ENCODE measurements at places on chromosomes 2 and 18. TPM values are rescaled to one million over a fixed set of nuclear protein-coding genes. Genes with fewer than 3 reads are reported as not detected.

DNA sequence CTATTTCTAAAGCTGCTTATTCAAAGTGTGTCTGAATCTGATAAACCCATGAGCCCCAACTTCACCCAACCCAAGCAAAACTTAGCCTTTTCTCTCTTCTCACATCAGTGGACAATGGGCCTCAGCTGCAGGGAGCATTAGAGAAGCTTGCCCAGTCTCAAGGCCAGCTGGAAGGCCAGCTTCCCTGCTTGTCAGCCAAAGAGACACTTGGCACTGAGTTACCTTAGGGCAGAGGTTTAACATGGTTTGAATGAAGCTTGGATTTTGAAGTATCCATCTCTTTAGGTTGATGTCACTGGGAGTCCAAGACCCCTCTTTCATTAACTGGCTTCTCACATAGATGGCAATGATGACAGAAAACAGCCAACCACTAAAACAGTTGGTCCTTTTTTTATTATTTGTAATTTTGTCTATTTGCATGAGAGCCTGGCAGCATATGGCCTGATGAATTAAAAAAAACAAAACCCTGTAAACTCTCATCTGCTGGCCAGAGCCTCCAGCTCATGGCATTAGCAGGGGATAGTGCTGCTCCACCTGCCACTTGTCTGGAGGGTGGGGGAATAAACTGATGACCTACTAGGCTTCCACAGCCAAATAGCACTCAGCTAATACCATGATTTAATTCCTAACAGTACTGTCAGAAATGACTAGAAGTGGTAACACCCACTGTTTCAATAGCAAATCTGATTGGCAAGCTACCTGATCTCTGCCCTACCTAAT lies 137.0 kb downstream of the UBE2E3 start:
- no peaks in the 10 kb centered on the region for H3K36me3 ChIP-seq
- H3K27ac ChIP-seq, result no peak overlapping the region
- peaks cover 19% of the 10 kb centered on the region for H3K4me1 ChIP-seq

- no peaks in the 10 kb centered on the region for H3K4me1 ChIP-seq
- H3K27ac ChIP-seq, result no peak overlapping the region
- DNase-seq, result no peak
- H3K27me3 ChIP-seq, result no peaks in the 10 kb centered on the region
These were observed 30.6 kb downstream of the SPTBN1 start for GRCh38 chr2:54486766-54487165.

DNA sequence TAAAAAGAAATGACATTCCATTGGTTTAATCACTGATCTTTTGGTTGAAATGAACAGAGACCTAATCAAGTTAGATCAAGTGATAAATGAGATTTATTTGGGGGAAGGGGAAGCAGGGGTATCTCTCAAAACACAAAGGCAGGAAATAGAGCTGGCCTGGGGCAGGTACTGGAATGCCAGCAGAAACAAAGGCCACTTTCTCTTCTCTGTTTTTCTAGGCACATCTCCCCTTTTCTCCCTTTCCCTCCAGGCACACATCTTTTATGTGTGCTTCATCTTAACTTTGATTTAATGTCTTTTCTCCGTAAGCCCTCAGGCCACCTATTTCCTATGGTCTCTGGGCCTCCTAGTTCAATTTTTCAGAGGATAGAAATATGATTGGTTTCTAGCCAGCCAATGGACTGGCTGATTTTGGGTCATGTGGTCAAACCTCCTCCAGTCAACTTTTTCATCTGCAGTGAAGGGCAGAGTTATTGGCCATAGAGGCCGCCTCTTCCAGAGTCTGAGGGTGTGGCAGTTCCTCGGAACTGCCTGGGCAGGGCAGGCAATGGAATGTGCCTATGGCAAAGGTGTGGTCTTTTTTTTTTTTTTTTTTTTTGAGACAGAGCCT lies 58.9 kb upstream of the FAM136A start:
- H3K27me3 ChIP-seq, result peaks cover 4% of the 10 kb centered on the region
- no peak overlapping the region for H3K27ac ChIP-seq
- no peak for DNase-seq
- no peak overlapping the region for H3K4me3 ChIP-seq

- H3K27ac ChIP-seq, result no peak overlapping the region
- no peaks in the 10 kb centered on the region for H3K36me3 ChIP-seq
- H3K4me3 ChIP-seq, result no peak overlapping the region
- no peak for DNase-seq
- H3K4me1 ChIP-seq, result no peaks in the 10 kb centered on the region
- no peaks in the 10 kb centered on the region for H3K27me3 ChIP-seq
These were observed 695.8 kb upstream of the HS6ST1 start for GRCh38 chr2:129014432-129014831.

DNA sequence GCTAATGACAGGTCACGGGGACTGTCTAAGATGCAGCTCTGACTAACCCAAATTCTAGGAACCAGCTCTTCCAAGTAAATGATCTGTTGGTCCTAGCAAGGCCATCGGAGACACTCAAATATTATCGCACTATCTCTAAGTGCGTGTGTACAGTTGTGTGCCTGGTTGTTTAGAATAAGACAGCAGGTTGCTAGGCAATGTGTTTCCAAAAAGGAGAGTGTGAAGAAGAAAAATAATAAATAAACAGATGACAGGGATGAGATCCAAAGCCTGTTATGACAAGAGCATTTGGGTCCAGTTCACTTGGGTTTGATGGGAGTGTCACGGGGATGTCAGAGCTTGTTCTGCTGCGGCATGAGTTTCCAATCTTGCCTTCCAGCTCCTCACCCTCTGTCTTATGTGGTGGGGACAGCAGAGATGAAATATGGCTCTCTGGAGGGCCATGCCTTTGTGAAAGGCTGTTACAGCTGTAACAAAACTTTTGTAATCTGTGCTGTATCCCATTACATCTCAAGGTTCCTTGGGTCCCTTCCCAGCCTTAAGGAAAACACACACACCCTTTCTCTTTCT lies 127.5 kb upstream of the TNP1 start:
- H3K27ac ChIP-seq, result no peak overlapping the region
- DNase-seq, result no peak
- no peaks in the 10 kb centered on the region for H3K36me3 ChIP-seq
- H3K27me3 ChIP-seq, result no peaks in the 10 kb centered on the region

MATN3 gene
- not detected for polyA plus RNA-seq

TMEM178A gene
- not detected for polyA plus RNA-seq

STPG4 gene
- not detected for polyA plus RNA-seq
